ENCODE measurements at places on chromosomes 1 and 21. TPM values are rescaled to one million over a fixed set of nuclear protein-coding genes. Genes with fewer than 3 reads are reported as not detected.
A peak's percentile ranks its signal among the peaks of the same experiment; 100 is the strongest.

GRCh38 chr1:178341261-178341956 is 155.4 kb downstream of the CLEC20A start:
- peak; percentile 77 for DNase-seq

The NR5A2 gene
- 49.6 TPM for total RNA-seq

- no peak for DNase-seq
Observed at GRCh38 chr1:212680680-212681389, 18.8 kb downstream of the BATF3 start.

The DBT gene
- 11.8 TPM for total RNA-seq

The CORT gene
- 0.13 TPM for total RNA-seq

DNA sequence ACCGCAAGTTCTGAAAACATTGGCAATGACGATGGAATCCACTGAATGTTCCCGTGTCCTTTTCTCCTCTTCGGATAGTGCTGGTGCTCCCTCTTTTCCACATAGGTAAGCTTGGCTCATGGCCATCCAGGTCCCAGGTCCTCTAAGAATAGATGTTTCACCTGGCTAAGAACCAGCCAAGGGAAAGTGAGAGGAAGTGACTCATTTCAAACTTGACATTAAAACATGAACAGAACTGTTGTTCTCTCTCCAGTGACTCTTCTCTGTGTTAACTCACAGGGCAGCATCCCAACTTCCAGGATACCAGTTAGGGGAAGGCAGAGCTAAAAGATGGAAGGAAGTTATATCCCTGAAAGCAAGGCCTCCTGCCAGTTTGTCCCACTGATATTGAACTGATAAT is 493.8 kb upstream of the CHRM3 start:
- DNase-seq, result no peak

The CXADR gene
- total RNA-seq, result 93.4 TPM

DNA sequence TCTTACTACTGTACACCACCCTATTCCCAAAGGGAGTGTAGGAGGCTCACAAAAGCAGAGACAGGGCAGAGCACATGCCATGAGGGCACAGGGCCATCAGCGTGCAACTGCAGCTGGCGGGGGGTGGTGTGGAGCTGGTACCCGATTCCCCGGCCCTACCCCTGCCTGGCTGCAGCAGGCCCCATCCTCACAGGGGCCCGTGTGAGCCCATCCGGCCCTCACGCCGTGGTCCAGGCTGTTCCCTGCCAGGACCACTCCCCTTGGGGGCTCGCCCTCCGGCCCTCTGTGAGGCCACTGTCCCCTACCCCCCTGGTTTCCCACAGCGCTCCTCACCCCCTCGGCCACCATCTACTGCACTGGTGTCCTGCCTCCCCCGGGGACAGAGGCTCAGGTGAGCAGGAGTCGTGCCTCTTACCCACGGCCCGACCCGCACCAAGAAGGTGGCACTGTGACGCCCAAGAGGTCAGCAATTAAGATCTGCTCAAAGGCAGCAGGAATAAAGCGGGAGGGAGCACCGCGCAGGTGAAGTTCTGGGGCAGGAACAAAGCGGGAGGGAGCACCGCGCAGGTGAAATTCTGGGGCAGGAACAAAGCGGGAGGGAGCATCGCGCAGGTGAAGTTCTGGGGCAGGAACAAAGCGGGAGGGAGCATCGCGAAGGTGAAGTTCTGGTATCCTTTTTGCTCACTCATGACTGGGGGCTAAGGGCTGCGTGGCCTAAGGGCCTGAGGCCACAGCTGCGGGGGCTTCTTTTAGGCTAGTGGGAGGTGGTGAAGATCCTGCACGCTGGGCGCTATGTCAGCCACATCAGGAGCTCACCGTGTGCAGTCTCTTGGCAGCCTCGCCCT is 3.9 kb downstream of the POFUT2 start:
- no peak for DNase-seq

DNA sequence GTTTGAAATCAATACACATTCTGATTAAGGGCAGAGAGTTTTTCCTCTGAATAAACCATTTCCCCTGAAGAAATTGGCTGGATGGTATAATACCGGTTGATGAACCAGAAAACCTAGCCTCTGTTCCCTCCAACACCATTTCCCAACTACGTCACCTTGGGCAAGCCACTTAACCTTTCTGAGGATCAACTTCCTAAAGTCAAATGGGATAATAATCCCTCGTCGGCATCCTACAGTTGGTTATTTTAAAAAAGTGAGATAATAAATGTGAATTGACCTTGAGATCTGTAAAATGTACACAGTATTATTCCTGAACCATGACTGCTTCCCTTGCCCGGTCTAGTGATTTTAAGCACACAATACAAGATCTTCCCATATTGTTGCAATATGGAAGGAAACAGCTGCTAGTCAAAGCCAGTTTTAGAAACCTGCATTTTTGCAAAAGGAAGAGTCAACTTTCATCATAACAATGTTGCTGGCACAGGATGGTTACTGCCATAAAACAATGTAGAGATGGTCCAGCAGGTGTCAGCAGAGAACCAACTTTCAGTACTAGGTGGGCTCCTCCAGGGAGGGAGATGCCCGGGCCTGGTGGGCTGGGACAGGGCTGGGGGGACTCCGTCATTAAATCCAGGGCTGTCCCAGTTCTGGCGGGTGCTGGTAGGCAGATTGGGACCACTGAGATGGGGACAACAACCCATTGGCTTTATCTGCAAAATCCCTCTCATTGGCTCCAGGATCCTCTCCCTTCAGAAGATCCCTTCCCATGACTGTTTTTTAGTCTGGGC is 5.2 kb upstream of the HLX start:
- DNase-seq, result peak; percentile 69

DNA sequence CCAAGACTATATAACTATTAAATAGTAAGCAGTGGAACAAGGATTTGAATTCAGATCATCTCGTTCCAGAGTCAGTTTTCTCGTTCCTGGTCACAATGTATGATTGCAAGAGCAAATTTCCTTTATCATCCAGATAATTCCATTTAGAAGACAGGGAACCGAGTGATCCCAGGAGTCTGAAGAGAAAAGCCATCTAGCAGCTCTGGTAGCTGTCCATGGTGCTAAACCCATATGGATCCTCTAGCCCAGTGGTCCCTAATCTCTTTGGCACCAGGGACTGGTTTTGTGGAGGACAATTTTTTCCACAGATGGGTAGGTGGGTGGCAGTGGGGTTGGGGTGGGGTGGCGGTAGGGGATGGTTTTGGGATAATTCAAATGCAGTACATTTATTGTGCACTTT is 229.4 kb downstream of the PTPRU start:
- peak; percentile 56 for DNase-seq

DNA sequence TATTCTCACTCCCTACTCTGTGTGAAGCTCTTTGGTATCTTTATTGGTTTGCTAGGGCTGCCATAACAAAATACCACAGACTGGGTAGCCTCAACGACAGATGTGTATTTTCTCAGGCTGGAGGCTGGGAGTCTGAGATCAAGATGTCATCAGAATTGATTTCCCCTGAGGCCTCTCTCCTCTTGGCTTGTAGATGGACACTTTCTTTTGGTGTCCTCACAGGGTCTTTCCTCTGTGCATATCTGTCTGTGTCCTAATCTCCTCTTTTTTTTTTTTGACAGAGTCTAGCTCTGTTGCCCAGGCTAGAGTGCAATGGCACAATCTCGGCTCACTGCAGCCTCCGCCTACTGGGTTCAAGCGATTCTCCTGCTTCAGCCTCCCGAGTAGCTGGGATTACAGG is 71.4 kb upstream of the KCNJ6 start:
- no peak for DNase-seq

DNA sequence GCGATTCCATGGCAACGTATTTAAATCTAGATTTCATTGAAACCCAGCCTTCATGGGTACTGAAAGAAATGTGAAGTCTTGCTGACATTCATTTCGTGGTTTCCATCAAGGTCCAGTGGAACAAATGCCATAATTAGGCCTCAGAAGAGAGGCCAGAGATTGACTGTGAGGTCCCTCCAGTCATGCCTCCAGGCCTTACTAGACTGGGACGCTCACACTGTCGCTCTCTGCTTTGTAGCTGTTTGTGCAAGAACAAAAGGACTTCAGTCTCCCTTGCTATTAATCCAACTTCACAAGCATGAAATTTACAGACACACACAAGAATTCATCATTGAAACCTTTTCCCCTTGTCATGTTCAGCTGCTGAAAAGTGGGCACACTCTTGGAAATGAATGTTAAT is 180.4 kb upstream of the FOXD3 start:
- no peak for DNase-seq

GRCh38 chr1:77673716-77674355 is 8.6 kb downstream of the ZZZ3 start:
- no peak for DNase-seq

DNA sequence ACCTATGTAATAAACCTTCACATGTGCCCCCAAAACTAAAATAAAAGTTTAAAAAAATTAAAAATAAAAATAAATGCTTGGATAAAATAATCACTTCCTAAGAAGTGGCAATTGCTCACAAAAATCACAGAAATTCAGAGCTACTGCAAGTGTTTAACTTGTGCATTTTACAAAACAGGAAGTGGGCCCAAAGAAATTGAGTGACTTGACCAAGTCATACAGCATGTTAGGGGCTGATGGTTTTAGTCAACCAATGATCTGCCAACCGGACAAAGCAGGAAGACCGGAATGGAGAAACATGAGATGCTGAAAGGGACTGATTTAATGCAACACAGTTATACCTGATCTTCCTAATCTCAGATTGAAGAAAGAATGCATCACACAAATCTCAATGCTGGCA is 96.5 kb downstream of the SMYD2 start:
- DNase-seq, result no peak

- no peak for DNase-seq
Observed at GRCh38 chr21:33202464-33203363, 27.0 kb upstream of the IFNAR2 start.

The NCAM2 gene
- 14.4 TPM for total RNA-seq

The SASS6 gene
- total RNA-seq, result 4.5 TPM

GRCh38 chr1:181424786-181425403 is 58.4 kb upstream of the CACNA1E start:
- peak; percentile 90 for DNase-seq

The GPATCH3 gene
- total RNA-seq, result 9.5 TPM

GRCh38 chr1:244953901-244954300 is 89.6 kb upstream of the HNRNPU start:
- no peak for DNase-seq
